ENCODE measurements at places on chromosomes 4 and X. TPM values are rescaled to one million over a fixed set of nuclear protein-coding genes. Genes with fewer than 3 reads are reported as not detected.

DNA sequence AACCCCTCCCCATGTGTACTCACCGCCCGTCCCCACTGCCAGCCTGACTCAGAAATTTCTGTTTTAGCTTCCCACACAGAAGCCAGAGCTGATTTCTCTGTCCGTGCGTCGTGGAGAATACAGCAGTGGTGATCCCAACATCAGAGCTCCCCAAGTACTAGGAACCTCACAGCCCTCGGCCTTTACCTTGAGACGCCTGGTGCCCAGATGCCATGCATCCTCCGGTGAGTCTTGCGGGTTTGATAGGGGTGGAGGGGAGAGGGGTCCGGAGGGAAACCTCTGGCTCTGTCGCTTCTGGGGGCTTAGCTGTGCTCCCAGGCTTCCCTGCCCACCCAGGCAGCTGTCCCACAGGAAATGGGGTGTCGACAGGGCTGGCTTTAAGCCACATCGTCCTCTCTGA, 2.1 kb downstream of the LOC101059915 start:
- no peak for DNase-seq

GRCh38 chr4:98209111-98209510, 52.1 kb upstream of the RAP1GDS1 start:
- no peak for DNase-seq

DNA sequence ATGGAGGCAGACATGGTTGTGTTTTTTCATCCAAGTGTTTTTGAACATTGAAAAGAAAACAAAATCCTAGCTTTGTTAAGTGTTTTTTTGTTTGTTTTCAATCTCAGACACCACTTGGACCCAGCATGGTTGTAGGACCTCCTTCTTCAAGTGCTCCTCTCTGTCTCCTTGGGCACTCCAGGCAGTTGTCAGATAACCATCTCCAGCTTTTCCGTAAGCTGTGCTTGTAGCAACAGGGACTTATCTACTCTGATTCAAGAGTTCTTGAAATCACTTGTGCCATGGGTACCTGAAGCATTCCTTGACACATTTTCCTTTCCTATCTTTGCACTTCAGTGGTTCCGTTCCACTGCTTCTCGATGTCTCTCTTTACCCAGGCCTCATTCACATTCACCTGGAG, 334.9 kb upstream of the DDX53 start:
- DNase-seq, result no peak

DNA sequence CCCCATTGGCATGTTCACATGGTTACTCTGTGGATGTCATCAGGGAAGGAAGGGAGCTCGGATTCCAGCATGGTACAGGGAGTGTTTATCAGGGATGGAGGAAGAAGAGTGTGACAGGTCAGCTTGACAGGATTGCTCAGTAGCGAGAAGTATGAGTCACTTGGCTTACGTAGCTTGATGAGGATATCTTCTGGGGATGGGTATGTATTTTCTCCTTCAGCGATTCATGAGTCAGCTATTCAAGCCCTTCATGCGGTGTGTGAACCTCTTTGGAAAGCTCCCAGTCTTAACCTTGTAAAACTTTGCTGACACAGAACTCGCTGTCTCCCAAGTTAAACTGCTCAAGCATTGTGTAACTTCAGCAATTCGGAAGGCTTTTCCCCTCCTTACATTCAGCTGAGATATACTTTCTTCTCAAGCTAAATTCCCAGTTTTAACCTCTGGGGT, 275.4 kb downstream of the ARHGAP10 start:
- DNase-seq, result no peak

- no peak for DNase-seq
Measured at GRCh38 chr4:24930151-24930550, 17.3 kb upstream of the CCDC149 start.

DNA sequence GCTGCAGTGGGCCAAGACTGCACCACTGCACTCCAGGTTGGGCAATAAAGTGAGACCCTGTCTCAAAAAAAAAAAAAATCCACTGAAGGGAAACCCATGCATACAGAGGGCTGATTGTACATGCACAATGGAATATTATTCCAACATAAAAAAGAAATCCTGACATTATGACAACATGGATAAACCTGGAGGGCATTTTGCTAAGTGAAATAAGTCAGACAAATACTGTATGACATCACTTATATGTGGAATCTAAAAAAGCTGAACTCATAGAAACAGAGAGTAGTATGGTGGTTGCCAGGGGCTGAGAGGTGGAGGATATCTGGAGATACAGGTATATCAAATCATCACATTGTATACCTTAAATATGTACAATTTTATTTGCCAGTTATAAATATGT, 102.2 kb downstream of the PPEF1 start:
- no peak for DNase-seq

DNA sequence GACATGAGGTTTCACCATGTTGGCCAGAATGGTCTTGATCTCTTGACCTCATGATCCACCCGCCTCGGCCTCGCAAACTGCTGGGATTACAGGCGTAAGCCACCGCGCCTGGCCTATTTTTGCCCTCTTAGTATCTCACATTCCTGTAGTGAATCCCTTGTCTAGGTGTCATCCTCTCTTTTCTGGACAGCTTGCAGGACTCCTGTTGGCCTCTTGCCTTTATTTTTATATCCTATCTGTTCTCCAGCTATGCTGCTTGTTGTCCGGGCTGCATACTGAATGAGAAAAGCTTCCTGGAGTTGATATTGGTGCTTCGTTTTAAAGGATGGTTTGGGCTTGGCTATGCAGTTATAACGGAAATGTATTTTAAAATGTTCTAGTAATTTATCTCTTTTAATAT, 148.6 kb downstream of the TLL1 start:
- DNase-seq, result no peak

- no peak for DNase-seq
Measured at GRCh38 chr4:15793506-15794363, 15.6 kb downstream of the CD38 start.

- no peak for DNase-seq
Measured at GRCh38 chr4:145956288-145956890, 17.8 kb upstream of the ZNF827 start.

DNA sequence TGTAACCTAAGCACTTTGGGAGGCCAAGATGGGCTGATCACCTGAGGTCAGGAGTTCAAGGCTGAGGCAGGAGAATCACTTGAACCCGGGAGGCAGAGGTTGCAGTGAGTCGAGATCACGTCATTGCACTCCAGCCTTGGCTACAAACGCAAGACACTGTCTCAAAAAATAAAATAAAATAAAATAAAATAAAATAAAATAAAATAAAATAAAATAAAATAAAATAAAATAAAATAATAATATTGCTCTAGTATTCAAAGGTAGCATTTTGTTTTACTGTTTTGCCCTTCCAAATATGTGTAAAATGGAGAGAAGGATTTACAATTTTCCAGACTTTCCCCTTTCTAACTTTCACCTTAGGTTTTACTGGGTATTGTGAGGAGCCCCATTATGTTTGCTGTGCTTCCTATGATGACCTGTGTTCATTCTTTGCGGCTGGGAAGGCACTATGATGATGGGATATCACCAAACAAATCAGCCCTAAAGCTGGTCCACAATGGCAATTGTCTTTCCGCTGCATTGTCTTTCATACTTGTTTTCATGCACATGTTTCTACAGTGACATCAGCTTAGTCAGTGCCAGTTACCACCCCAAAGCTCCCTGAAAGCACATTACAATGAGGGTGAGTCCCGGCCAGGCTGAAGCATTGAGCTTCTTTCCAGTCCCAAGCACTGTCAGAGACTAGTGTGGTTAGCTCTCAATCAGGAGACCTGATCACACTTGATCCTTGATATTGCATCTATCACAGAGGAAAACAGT, 50.8 kb downstream of the DTHD1 start:
- DNase-seq, result no peak

GRCh38 chrX:68719904-68720614, 72.6 kb downstream of the STARD8 start:
- DNase-seq, result no peak

- DNase-seq, result peak; percentile 39
Measured at GRCh38 chr4:143337600-143338287, 1.1 kb downstream of the GAB1 start.

DNA sequence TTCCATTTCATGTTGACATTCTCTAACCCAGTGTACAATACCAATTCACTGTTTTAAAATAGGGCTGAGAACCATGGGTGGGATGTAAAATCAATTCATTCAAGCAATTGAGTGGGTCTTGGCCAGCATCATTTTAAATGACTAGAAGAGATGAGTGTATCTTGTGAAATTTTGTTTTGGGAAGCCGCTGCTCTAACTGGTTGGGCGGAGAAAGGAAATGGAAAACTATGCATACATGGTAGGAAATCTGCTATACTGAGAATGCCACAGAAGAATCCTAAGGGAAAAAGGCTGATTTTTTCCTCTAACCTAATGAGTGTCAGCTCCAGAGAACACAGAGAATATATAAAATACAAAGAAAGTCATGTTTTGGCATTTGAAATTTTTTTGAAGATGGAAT, 54.8 kb upstream of the DCLK2 start:
- no peak for DNase-seq

UGT2B11 gene
- 0.49 TPM for polyA plus RNA-seq

CSAG2 gene
- not detected for polyA plus RNA-seq

ADH1B gene
- 25.0 TPM for polyA plus RNA-seq

TGIF2LX gene
- polyA plus RNA-seq, result not detected

POU3F4 gene
- polyA plus RNA-seq, result 7.4 TPM

TMEM35A gene
- 8.9 TPM for polyA plus RNA-seq

F11 gene
- polyA plus RNA-seq, result 1.9 TPM

CCKAR gene
- polyA plus RNA-seq, result not detected

NXF3 gene
- not detected for polyA plus RNA-seq

IDH3G gene
- polyA plus RNA-seq, result 91.2 TPM

PAK3 gene
- polyA plus RNA-seq, result 6.3 TPM
